ENCODE measurements at places on chromosomes 7 and 10. TPM values are rescaled to one million over a fixed set of nuclear protein-coding genes. Genes with fewer than 3 reads are reported as not detected.

Gene ANKRD2
- total RNA-seq = not detected

Gene AFAP1L2
- 8.1 TPM for total RNA-seq

Gene LRRC17
- total RNA-seq = 27.0 TPM

Gene SPOCK2
- total RNA-seq = 25.1 TPM

Gene LMOD2
- not detected for total RNA-seq

Gene PAOX
- 10.1 TPM for total RNA-seq

Gene SLC16A9
- 11.4 TPM for total RNA-seq

Gene PPP1R17
- total RNA-seq = 2.7 TPM

Gene CALHM3
- not detected for total RNA-seq

Gene RTKN2
- total RNA-seq = 7.5 TPM

Gene SPDYE6
- total RNA-seq = 0.16 TPM

Gene TASOR2
- 86.1 TPM for total RNA-seq

Gene SUN3
- not detected for total RNA-seq

Gene TAS2R41
- not detected for total RNA-seq

Gene CPA4
- total RNA-seq = 0.78 TPM

Gene SEMA3C
- total RNA-seq = 289 TPM

DNA sequence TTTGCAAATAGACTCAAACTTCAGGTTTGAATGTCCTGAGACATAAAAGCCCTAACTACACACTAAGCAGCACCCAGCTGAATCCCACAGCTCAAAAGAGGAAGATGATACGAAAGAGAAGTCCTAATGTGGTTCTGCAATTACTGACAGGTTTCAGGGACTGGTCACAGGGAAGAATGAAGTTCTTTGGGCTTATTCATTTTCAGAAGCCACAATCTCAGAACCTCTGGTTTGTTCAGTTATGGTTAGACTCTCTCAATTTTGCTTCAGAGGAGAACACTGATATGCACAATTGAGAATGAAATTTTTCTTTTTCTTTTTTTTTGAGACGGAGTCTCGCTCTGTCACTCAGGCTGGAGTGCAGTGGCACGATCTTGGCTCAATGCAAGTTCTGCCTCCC, 94.6 kb upstream of the FAM180A start:
- no peak for DNase-seq

DNA sequence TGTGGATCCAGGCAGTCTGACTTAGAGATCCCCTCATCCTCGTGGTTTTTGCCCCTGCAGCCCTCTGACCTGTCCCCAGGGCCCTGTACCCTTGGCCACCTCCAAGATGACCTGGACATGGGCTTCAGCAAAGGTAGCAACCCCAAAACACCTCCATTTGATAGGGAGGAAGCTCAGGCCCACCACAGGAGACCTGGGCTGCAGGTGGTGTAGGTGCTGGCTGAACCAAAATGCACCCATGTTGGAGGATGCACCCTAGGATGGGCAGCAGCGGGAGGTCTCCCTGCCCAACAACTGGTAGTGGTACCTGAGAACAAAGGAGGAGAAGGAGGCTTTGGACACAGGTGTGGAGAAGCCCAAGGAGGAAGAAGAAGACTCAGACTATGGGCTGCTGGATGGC, 188.7 kb downstream of the ZNF716 start:
- DNase-seq = no peak

GRCh38 chr7:116331020-116331419, 120.7 kb downstream of the TES start:
- no peak for DNase-seq

- DNase-seq = no peak
These were observed 185.4 kb downstream of the DNAJB6 start for GRCh38 chr7:157522189-157522588.

GRCh38 chr7:1248143-1248915, 15.7 kb downstream of the UNCX start:
- no peak for DNase-seq

- DNase-seq = no peak
These were observed 37.4 kb upstream of the GARS1 start for GRCh38 chr7:30557245-30557644.

DNA sequence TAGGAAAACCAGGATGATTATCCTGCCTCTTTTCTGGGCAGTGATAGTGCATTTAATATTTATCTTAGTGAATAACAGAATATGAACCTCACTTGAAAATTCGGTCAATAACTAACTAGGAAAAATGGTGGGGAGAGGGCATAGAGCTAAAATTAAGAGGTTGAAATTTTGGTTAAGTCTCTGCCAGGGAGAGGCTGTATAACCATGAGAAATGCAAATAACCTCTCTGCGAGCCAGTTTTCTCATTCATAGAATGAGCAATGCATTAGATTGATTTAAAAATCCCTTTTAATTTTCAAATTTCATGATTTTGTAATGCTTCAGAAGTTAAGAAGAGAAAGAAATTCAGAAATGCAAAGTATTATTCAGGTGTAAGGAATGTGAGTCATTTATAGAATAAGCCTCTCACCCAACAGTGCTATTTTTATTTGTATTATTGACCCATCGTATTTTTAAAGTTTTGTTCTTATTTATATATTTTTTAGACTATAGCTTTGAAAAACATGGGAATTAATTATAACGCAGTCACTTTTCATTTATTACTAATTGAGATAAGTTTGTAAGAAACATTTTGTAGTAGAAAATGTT, 104.7 kb downstream of the PHF14 start:
- DNase-seq = no peak

GRCh38 chr10:73211106-73211811, 35.8 kb downstream of the DNAJC9 start:
- no peak for DNase-seq

- DNase-seq = no peak
These were observed 624.5 kb downstream of the PARD3 start for GRCh38 chr10:34190580-34190979.

DNA sequence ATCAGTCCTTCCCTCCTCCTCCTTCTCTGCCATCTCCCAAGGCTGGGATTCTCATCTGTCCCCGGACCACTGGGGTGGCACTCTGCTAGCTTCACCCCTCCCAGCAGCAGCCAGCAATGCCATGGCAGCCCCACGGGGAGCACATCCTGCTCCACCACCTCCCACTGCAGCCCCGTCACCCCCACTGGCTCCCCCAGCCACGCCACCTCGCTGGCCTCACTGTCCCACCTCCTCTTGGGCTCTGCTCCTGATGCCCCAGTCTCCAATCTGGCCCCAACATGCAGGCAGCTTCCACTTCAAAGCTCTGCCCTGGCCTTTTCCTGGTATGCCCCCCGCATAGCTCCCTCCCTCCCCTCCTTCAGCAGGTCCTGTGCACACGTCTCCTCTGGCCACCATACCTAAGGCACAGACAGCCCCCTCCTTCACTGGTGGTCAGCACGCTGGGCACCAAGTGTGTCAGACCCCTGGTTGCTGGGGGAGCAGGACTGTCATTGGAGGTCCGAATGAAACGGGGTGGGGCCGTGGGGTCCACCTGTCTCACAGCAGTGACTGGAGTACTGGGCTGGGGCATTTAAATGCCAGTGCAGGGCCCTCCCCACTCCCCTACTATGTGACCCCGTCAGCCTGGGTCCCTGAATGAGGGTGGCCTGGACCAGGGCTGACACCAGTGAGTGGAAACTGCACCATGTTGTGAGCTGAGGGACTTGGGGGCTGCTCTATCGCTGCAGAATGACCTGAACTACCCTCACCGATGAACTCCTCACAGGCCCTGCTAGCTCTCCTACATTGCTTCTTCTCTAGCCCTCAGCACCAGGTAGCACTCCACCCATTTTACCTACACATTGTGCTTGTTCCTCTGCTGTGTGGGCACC, 38.7 kb downstream of the RASGEF1A start:
- DNase-seq = no peak

GRCh38 chr10:114611617-114612016, 46.5 kb downstream of the ABLIM1 start:
- DNase-seq = no peak

DNA sequence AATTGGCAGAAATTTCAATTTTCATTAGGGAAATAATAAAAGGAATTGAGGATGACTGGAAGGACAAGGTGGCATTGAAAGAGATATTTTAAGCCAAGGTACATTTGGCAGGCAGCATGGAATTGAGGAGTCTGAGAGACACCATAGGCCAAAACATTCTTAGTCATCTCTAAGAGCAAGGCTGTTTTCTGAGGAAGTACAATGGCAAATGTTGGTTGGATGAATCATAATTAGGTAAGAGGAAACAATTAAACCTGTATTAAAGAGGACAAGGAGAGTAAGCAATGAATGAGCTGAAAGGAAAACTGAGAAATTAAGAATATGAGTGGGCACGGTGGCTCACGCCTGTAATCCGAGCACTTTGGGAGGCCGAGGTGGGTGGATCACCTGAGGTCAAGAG, 86.3 kb downstream of the MRPL32 start:
- DNase-seq = no peak

DNA sequence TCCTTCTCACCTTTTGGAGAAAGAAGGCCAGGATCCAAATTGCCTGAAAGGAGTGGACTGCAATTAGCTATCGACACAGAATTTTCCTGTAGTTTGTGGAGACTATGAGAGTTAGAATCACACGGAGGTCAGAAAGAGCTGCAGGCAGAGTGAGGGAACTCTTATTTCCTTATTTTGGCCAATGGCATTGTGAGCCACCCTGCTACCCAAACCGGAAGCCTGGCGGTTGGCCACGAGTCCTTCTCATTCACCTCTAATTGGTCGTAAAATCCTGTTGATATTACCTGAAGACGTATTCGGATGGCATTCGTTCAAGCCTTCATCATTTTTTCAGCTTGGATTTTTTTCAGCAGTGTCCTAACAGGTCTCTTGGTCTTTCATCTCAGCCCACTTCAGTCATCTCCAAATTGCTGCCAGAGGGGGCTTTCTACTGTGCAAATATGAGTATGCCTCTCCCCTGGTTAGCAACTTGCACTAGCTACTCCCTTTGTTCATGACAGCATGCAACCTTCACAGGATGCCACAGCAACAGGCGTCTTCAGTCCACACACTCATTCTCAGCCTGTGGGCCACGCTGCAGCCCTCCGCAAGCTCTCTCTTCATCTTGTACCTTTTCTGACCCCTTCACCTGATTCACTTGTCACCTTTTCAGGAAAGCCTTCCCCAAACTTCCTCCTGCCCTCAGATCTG, 66.9 kb downstream of the GATA3 start:
- DNase-seq = no peak

DNA sequence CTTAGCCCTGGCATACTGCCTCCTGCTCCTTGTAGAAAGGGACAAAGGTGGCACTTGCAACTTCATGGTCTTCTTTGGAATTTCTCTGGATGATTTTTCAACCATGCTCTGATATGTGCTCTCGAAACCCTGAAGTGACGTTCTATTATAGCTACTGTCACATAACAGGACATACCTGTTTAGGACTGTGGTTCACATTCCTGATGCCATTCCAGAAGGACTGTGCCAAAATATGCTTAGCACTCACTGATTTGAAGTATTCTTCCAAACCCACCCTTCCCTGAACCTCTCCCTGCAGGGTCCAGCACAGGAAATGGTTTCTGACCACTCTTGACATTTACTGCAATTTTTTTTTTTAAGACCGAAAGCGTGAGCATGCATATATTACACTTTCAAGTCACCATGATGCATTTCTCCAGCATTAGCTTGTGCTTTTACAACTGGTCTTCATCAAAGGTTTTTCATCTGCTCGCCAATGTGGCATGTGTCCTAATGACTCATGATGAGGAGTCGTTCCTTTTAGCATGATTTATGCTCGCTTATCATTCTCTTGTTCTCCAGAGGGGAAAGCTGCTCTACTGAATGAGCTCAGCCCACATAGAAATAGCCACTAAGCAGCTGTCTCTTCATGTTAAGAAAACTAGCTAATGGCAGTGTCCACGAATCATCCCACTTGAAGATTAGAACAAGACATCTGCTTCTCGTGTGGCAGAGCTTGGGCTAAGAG, 135.2 kb downstream of the ADAM12 start:
- DNase-seq = no peak

- DNase-seq = no peak
These were observed 1136.8 kb upstream of the AUTS2 start for GRCh38 chr7:68461430-68461829.

GRCh38 chr7:142012825-142013511, 17.3 kb downstream of the MGAM start:
- no peak for DNase-seq
